ENCODE measurements at places on chromosomes 3 and 15.

DNA sequence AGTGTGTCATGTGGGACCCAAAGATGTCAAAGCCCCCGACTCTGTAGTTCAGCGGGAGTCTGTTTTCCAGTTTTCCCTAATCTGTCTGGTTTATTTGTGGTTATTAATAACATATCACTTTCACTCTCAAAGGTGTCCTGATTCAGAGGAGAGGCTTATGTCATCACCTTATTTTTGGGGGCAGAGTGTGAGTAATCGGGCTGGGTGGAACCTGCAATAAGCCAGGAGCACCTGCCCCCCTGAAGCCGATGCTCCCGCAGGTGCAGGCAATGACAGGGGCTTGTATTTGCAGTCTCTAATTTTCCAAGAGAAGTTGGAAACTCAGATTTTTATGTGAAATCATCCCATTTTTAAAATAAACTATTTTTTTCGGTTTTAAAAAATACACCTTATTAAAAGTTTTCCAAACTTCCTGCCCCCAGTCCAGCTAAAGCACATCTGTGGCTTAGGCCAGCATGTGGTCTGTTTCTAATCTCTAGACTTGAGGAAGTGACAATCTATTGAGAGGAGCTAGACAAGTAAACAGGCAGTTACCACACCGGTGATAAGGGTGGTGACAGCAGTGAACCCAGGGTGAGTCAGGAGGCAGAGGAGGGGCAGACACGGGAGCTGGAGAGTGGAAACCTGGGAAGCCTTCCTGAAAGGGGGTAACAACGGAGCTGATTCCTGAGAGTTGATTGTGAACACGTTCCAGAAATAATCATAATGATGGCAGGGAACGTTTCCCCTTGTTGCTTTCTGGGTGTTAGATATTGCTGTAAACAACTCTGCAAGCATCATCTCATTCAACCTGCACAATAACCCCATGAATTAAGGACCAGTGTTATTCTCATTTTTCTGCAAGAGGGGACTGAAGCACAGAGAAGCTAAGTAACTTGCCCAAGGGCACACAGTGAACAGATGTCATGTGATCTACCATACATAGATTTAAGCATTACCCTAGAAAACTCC lies 37.2 kb downstream of the BHLHE40 start:
- peak; percentile 48 for DNase-seq

- no peak for DNase-seq
These were observed 120.3 kb downstream of the RAP2B start for GRCh38 chr3:153282355-153282754.

GRCh38 chr3:43001556-43002121 lies 22.5 kb downstream of the GASK1A start:
- no peak for DNase-seq

- no peak for DNase-seq
These were observed 33.0 kb upstream of the TMEM158 start for GRCh38 chr3:45259133-45259532.

GRCh38 chr3:17539436-17539835 lies 203.0 kb downstream of the TBC1D5 start:
- DNase-seq, result no peak

GRCh38 chr3:143951351-143951971 lies 20.2 kb upstream of the DIPK2A start:
- DNase-seq, result peak; percentile 12

GRCh38 chr15:75640483-75641178 lies 607 bp upstream of the IMP3 start:
- peak; percentile 50 for DNase-seq

DNA sequence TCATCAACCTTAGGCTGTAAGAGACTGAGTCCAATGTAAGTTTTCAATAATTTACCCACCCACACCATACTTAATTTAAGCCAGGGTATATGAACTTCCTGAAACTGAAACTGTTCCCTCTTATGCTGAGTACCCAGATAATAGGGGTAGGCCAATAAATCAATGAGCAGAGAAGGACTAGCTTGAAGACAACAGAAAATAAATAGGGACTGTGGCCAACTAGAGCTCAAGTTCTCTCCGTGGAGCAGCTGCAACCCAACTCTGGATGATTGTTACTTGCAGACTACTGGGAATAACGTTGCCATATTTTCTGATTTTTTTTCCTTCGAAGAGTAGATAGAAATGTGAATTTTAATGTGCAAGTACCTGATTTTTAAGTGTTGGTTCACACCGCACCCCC lies 128.0 kb downstream of the ATG7 start:
- DNase-seq, result no peak

GRCh38 chr3:194598771-194599557 lies 34.3 kb downstream of the TMEM44 start:
- DNase-seq, result no peak
